T1000 (cell line): ENCODE measurements at places on chromosomes 12 and 14.

- DNase-seq: peak; percentile 65
Observed at GRCh38 chr12:68530965-68531364, 79.7 kb upstream of the RAP1B start.

- no peak for DNase-seq
Observed at GRCh38 chr14:96189281-96189711, 15.3 kb upstream of the BDKRB2 start.

GRCh38 chr12:14850929-14851663 lies 7.8 kb upstream of the ART4 start:
- no peak for DNase-seq

GRCh38 chr14:79265366-79265946 lies 945.8 kb downstream of the DIO2 start:
- DNase-seq: no peak

- no peak for DNase-seq
Observed at GRCh38 chr14:103568952-103569351, 6.2 kb downstream of the COA8 start.

GRCh38 chr12:52689239-52689638 lies 9.0 kb upstream of the KRT1 start:
- no peak for DNase-seq

- no peak for DNase-seq
Observed at GRCh38 chr14:62745496-62745895, 299.8 kb downstream of the KCNH5 start.
